NCI-H1417 treated with DMSO at 0.1 percent for 48 hours (cell line): ENCODE measurements at places on chromosomes 1 and 21.

DNA sequence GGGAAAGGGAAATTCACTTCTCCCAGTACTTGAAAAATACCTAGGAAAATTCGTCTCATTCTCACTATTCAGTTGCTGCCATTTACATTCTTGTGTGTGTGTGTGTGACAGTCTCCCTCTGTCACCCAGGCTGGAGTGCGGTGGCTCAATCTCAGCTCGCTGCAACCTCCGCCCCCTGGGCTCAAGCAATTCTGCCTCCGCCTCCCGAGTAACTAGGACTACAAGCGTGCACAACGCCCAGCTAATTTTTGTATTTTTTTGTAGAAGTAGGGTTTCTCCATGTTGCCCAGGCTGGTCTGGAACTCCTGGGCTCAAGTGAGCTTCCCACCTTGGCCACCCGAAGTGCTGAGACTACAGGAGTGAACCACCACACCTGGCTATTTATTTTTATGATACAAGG is 1.2 kb downstream of the SNAPIN start:
- DNase-seq = no peak

DNA sequence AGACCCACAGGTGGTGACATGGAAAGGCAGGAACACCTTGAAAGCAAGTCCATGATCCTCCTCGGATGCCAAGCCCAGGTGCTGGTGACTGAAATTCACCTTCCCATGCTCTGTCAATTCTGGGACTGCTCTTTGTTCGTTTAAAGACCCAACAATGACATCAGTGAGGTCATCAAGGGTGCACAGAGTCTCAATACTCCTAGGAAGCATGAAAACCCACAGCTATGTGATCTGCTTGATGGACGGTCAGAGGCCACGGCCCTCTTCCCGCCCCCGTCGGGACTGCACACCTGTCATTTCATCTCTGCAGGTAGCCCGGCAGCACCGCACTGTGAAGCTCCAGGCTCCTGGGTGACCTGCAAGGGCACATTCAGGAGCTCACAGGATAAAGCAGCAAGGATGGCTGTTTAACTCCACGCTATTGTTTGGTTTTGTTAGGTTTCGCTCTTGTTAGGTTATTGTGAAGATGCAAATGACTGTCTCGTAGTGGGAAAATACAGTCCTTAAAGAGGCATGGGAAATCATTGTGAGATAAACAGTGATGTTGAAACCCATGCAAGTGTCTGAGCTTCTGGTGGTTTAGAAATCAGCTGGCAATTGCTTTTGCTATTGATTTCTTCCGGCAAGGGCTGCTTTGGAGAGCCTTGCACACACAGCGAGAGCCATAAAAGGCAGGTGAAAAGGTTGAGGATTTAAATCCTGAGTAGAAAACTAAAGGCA is 124.8 kb upstream of the AJAP1 start:
- DNase-seq = no peak

- peak; percentile 43 for DNase-seq
Observed at GRCh38 chr1:941588-942383, 17.3 kb downstream of the NOC2L start.

DNA sequence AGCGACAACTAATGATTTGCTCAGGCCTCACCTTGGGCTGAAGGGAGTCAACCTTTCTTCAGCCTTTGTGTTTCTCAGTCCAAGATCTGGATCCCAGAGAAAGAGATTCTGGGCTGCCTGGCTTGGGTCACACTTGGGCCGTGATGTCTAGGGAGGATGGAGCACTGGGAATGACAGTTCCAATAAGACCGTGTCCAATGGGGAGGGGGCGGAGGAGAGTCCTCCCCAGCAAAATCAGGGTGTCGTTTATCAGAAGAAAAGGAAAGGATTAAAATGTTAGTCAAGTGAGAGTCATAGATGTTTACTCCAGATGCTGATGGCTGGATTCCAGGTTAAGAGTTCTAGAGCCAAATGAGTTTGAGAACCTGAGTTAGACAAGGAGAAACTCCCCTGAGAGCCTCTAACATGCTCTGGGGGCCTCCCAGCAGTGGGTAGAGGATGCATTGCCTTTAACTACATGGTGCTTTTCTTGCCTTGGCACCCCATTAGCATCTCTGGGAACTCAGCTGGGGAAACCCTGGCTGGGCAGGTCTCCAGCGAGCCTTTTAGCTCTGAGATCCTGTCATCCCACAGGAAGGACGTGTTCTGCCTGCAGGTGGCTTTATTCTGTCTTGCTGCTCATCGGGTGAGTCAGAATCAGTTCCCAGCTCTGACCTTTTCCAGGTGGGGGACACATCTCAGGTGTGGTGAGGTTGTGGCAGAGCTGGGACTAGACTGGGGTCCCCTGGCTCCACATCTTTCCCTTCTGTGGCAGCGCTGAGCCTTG is 22.2 kb downstream of the NIPAL3 start:
- DNase-seq = no peak

DNA sequence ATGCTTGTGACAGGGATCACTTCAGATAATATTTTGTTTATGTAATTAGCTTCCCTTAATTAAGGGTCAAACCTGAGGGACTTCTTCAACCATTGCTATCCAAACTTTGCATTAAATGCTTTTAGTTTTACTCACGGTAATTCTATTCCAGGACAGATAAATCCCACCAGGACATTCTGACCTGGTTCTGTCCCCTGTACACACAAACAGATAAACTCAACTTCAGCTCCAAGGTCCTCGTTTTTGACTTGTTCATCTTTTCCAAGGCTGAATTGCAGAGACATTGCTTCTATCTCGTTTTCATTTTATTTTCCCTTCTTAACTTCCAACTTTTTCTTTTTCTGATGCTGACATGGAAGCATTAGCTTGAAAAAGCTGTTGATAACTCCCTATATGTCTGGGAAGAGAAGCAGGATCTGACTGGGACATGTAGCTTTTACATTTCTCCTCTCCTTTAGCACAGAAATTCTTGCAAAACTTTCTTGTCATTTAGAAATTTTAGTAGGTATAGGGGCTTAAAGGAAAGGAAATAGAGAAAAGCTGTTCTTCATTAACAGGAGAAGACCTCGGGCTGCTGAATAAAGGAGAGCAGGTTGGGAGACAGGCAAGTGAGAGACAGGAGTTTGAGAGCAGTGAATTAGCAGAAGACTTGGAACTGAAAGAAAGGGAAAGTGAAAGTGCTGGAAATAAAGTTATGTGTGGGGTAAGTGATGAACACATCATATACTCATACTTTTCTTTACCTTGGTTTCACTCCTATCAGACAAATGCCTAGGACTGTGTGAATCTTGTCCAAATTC is 231.7 kb upstream of the B3GALT2 start:
- no peak for DNase-seq

DNA sequence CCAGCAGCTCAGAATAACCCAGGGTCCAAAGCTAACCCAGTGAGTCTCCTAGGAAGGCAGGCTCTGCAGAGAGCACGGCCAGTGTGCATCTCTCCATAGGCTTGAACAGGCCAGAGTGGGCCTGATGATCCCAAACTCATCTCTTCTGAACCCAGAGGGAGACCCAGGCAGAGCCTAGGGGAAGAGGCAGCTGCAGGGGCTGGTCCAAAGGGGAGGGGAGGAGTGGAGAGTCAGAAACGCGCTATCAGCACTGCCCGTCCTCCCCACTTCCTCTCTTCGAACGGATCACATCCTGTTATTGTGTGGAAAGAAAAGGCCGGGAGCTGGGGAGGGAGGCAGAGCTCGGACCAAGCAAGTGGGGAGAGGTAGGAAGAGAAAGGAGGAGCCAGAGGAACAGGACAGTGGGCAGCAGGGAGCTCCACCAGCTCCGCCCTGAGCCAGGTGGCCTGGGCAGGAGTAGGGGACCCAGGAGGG is 20.2 kb downstream of the TAL1 start:
- DNase-seq = no peak

DNA sequence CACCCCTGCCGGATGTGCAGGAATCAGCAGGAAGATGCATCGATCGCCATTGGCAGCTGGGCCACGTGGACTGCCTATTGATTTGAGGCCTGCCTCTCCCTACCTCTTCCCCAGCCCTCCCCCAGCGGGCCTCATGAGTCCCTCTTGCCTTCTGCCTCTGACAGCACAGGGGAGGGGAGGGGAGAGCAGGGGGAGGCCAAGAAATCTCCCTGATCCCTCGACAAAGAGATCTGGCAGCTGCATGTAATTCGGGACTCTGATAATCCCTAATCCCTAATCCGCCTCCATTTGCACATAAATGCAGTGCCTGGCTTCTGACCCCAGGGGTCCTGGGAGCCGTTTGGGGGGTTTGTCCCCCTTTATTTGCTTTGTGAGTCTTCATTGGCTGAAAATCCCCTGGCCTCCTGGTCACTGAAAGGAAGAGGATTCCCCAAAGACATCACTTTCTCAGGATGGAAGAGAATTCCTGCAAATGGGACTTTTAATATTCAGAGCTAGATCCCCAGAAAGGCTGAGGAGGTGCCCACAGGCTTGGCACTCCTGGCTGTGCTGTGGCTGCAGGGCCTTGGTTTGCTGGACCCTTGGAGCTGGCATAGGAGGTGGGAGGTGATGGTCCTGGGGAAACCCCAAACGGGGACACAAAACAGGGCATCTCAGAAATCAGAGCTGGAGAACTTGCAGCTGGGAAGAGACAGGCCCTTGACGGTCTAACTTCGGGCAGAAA is 239.4 kb upstream of the POU3F1 start:
- no peak for DNase-seq

- DNase-seq = no peak
Observed at GRCh38 chr1:58710190-58711085, 10.6 kb upstream of the MYSM1 start.

- DNase-seq = no peak
Observed at GRCh38 chr1:25890239-25891034, 14.9 kb upstream of the PAQR7 start.

- DNase-seq = no peak
Observed at GRCh38 chr21:32547018-32547417, 38.3 kb downstream of the TCP10L start.
